ENCODE measurements at places on chromosomes 5 and 9.
A peak's percentile ranks its signal among the peaks of the same experiment; 100 is the strongest.

DNA sequence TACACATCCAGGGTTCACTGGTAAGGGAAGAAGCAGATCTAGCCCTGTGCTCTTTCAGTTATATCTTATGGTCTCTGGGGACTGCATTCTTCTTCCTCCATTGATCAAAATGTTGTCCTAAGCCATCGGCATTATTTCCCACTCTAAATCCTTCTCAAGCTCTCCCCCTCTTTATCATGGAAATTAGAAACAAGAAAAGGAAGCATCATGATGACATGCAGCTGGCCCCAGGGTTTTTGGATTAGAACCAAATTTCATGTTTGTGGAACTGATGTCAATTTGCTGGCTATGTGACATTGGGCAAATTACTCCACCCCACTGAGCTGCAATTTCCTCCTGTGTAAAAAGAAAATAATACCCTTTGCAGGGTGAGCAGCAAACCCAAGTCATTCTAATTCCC is 39.5 kb downstream of the MFAP3 start:
- DNase-seq: no peak

DNA sequence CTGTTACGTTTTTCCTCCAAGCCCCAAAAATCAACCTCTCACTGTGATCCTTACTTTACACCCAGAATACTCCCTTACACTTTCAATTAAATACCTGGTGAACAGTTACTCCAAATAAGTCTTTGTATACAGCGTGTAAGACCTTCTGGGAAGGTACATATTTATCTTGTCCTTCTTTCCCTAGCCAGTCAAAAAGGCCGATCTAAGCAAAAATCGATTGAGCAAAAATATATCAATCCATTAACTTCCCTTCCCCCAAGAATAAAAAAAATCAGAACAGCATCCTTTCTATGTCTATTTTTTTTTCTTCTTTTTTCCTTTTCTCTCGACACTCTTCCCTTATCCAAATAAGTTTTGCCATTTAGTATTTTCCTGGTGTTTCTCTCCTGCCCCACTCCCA is 71.3 kb downstream of the ABHD17B start:
- DNase-seq: no peak

GRCh38 chr5:68187268-68188055 is 28.1 kb upstream of the PIK3R1 start:
- no peak for DNase-seq

GRCh38 chr5:2896371-2897275 is 145.1 kb upstream of the IRX2 start:
- DNase-seq: no peak

DNA sequence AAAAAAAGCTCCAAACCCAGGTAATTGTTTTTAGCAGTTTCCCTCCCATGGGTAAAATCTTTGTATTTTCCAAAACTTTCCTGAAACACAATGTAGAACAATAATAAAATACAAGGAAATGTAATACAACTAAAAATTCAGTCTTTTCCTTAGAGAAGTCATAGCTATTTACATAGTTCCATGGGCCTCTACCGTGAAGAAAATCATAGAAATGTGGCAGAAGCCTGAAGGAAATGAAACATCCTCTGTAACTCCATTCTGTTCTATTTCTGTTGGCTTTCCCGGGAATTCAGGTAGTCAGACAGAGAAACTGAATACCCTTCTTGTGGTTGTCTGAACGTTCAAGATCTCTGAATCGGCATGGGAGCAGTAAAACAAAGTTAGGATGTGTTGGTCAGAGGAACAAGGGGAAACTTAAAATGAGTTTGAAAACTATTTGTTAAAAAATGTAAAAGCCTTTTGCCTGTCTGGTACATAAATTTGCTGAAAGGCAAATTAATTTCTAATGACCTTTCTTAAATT is 202.4 kb upstream of the ZNF608 start:
- DNase-seq: no peak

GRCh38 chr5:149381986-149382338 is 2.9 kb upstream of the IL17B start:
- DNase-seq: peak; percentile 73
